ENCODE measurements at places on chromosomes 4 and X. TPM values are rescaled to one million over a fixed set of nuclear protein-coding genes. Genes with fewer than 3 reads are reported as not detected.

GRCh38 chr4:156346959-156347385 is 393.3 kb upstream of the CTSO start:
- DNase-seq: no peak

Gene RGN
- polyA plus RNA-seq: 170 TPM

GRCh38 chrX:24480400-24480865 is 15.3 kb downstream of the PDK3 start:
- DNase-seq: no peak

DNA sequence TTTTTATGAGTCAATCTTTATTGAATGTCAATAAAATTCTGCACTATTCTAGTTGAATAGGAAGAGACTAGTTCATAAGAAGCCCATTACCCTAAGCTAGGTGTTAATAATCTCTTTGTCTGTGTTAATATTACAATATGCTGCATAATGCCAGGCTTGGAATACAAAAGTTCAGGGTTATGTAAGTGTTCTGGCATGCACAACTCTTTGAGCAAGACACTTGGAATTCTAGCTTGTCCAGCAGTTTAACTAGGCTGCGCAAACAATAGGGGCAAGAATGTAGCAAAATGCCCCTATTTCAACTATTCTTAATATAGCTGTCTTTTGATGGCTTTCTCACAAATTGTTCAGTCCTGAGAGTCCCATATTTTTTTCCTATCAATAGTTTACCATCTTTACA is 31.3 kb upstream of the ETNPPL start:
- DNase-seq: no peak

DNA sequence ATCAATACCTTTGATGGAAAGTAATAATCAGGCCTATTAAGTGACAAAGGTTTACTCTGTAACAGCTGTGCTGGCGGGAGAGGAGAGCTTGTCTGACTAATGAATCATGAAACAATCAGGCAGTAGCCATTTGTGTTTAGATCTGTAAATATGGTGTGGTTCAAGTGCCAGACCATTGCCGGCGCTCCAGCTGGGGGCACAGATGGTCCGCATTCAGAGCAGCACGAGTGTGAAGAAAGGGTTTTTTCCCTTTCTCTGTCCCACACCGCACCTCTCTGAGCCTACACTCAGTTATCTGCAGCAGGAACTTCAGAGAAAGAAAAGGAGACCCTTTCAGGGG is 111.3 kb upstream of the PAQR3 start:
- DNase-seq: no peak

DNA sequence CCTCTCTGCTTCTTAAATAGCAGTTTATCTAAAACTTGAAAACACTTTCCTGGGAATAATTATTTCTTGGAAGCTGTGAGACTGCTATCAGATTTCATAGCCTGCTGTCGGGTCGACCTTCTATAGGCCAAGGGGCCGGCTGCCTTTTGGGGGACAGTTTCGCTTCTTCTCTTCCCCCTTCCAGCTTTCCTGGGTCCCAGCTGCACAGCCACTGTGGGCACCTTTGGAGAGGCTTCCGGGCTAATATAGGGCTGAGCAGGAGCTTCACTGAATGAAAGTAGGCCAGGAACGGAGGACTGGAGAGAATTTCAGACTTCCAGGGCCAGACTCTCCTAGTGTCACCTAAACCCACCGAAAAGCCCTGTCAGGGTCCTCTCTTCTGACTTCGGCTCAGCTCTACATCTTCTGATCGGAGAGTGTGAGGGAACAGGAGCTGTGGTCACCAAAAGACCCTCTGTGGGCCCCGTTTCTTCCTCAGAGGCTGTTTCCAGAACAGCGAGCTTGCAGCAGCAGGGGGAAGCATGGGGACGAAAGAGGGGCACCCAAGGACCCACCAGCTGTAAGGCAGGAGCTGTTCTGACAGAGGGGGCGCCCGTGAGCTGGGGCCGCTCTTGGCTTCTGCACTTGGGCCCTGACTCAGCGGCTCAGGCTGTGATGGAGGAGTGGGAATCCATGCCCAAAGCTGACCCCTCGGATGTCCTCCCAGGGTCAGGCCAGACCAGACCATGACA is 620.6 kb downstream of the BCOR start:
- DNase-seq: no peak

GRCh38 chr4:72348701-72349100 is 220.3 kb downstream of the ADAMTS3 start:
- no peak for DNase-seq

- DNase-seq: no peak
Observed at GRCh38 chr4:180960743-180961401, 1282.3 kb upstream of the TENM3 start.

Gene HSPA4L
- polyA plus RNA-seq: 2.1 TPM

Gene PRSS12
- 2.3 TPM for polyA plus RNA-seq

Gene RRH
- 0.28 TPM for polyA plus RNA-seq

DNA sequence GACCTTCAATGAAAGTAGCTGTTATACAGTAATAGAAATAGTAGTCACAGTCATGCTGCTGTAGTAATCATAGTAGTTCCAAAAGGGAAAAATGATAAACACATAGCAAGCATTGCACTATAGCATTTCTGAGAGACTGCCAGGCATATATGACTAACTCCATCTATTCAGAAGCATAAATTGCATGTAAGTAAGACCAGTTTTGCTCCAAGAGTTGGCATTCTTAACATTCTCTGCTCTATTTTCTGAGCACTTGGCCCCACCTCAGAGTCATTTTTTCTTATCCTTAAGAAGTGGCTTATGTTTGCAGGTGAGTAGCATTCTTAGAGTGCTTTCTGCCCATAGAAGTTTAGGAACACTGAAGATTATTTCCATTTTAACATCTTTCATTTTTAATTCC is 490.3 kb upstream of the TECRL start:
- no peak for DNase-seq

- DNase-seq: no peak
Observed at GRCh38 chr4:93467484-93468155, 360.9 kb upstream of the ATOH1 start.

DNA sequence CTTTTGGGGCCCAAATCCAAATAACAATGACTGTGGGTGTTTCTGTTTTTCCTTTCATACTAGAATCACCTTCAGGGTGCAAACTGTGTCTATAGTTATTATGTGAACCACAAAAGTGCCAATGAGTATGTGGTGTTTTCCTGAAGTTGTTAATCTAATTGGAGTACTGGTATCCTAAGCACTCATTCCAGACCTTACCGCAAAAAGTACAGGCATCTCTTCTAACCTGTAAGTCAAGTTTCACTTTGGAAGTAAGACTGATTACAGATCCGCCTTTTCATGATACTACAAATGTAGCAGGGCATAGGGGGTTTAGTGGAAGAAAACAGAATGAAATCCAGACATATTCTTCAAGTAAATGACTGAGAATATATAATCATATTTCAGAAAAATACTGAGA is 16.1 kb downstream of the COQ2 start:
- no peak for DNase-seq

DNA sequence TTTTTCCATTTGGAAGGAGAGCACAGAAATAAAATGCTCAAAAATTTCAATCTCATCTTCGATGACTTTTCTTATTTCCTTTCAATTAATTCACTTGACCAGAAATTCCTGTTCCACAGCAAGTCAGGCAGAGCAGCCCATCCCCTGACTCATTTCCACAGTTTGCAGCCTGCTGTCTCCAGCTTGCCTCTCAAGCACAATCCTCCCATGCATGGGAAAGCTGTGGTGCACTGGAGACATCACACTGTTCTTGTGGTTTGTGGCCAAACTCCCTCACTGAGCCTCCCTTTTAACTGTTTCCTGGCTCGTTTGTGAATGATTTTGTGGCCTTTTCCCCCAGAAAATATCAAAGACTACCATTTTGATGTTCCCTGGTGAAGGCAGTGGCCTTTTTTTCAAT is 114.0 kb upstream of the ENPEP start:
- no peak for DNase-seq

- DNase-seq: no peak
Observed at GRCh38 chrX:53262189-53262917, 19.0 kb downstream of the IQSEC2 start.

GRCh38 chrX:151815398-151815797 is 80.9 kb downstream of the CNGA2 start:
- DNase-seq: no peak

Gene MAGEA4
- polyA plus RNA-seq: not detected

Gene ADAMTS3
- polyA plus RNA-seq: 2.2 TPM

- DNase-seq: no peak
Observed at GRCh38 chr4:115515772-115516171, 402.4 kb upstream of the NDST4 start.

- DNase-seq: no peak
Observed at GRCh38 chr4:179678093-179678814, 2236.0 kb upstream of the AGA start.

GRCh38 chr4:114481856-114482255 is 116.8 kb upstream of the UGT8 start:
- DNase-seq: no peak

Gene MAGEA9
- polyA plus RNA-seq: not detected

Gene AKAP4
- 0.07 TPM for polyA plus RNA-seq

DNA sequence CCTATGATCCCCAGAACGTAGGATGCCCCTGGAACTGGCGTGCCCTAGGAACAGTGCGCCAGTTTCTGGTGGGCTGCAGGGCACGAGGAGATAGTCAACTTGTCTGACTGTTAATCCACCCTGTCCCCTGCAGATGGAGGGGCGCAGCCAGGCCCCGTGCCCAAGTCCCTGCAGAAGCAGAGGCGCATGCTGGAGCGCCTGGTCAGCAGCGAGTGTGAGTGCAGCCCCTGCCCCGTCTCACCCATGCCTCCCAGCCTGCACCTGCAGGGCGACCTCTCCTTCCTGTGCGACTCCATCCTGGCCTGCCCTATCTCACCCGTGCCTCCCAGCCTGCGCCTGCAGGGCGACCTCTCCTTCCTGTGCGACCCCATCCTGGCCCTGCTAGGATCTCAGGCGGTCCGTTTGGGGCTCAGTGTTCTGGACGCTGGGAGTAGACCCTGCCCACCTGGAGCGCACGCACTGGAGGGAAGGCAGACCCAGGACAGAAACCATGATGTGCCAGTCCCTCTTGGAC is 22.2 kb downstream of the WFS1 start:
- DNase-seq: no peak

GRCh38 chrX:29587107-29587506 is 628.3 kb upstream of the MAGEB2 start:
- no peak for DNase-seq

- DNase-seq: no peak
Observed at GRCh38 chrX:154348646-154349358, 25.6 kb downstream of the FLNA start.

DNA sequence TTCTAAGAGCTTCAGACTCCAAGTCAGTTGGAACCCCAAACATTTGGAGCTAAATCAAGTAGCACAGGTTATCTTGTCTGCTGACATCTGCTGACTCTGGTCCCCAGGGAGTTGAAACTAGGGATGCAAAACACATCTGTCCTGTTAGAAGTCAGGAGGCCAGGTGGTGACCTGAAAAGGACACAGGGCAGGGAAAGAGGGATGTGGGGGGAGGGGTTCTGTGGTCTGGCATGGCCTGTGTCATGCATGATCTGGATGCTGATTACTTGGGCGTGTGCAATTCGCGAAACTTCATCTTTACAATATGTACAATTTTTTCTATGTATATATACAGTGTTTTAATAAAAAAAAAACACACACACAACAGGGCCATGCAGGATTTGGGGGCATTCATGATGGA is 55.3 kb downstream of the FHDC1 start:
- DNase-seq: no peak

- no peak for DNase-seq
Observed at GRCh38 chr4:64384237-64385203, 24.7 kb downstream of the TECRL start.

Gene USP51
- polyA plus RNA-seq: 7.4 TPM

All from large intestine (tissue), 12 donors.